Stimulated activated CD4-positive, alpha-beta T cell treated with anti-CD3 and anti-CD28 coated beads, Interleukin-1b, Interleukin-23, amount 100 ng/mL, for 4 hours (primary cell): ENCODE measurements at places on chromosomes 12 and 14.

- no peak for DNase-seq
These were observed 340.6 kb downstream of the GXYLT1 start for GRCh38 chr12:41804026-41804425.

DNA sequence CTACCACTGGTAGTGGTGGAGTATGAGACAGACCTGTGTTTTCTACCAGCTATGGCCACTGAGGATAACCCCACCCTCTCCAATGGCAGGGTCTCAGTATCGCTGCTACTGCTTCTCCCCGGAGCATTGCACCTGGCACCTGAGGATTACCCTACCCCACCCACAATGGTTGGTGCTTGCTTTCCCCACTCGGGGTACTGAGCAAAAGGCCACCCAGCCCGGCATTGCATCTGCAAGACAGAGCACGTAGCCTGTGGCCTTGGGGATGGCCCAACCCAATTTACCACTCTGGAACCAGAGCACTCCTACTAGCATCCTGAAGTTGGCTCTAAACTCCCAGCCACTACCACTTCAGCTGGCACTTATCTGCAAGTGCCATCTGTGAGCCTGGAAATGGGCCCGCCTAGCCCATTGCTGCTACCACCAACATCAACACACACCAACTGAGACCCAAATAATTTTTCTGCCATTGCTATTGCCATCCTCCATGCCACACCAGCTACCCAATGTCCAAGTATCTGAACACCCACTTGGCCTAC lies 145.7 kb downstream of the CNTN1 start:
- DNase-seq, result no peak

DNA sequence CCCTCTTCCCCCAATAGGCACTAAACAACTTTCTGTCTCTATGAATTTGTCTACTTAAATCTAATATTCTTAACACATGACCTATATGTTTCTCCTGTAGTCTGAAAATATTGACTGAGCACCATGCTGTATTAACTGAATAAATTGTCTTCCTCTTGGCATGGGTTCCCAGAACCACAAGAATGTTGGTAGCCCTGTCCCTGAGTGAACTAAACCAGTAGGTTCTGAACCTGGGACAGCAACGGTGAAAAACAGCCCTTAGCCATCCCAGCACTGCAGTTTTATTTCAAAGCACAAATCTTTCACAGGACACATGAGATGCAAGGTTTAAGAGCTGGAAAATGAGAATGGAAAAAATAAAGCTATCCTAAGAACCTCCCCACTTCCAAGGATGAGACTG lies 20.4 kb upstream of the HSP90B1 start:
- DNase-seq, result no peak

GRCh38 chr14:104467641-104468040 lies 111.9 kb upstream of the C14orf180 start:
- DNase-seq, result no peak
